ENCODE measurements at places on chromosomes 2 and 18.

DNA sequence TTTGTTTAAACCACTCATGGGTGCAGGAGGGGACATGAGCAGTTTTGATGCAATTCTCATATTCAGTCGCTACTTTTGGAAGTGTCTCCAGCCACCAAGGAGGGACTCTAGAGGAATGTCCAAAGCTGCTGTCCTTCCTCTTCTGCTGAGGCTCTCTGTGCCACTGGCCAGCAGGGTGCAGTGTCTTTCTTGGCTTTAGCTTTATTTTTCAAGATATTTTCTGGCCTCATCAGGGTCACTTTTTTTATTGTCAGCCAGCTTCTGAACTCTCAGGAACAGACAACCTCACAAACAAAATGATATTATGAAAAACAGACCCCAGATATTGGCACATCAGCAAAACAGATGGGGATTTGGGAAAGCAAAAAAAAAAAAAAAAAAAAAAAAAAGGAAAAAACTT, 289.3 kb upstream of the ZSWIM2 start:
- DNase-seq: no peak

- DNase-seq: no peak
These were observed 133.5 kb downstream of the LAMA3 start for GRCh38 chr18:23822590-23823385.

DNA sequence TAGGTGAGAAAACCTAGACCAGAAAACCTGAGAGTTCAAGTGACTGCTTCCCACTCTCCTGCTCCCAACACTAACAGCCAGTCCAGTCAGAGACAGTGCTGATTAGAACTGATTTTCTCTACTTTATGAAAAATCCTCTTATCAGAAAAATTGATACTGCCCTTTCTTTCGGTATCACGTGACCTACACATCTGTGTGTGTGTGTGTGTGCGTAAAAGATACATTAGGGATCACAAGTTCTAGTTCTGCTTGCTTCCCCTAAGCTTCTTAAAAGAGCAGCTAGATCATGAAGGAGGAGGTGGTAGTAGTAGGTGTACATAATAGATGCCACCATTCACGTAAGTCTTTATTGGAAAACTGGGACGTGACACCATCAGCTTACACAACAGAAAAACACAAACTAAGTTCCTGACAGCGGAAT, 1.5 kb downstream of the ARL5A start:
- no peak for DNase-seq

- no peak for DNase-seq
These were observed 24.4 kb downstream of the C18orf54 start for GRCh38 chr18:54382076-54382475.

GRCh38 chr2:202508686-202509085, 126.1 kb upstream of the FAM117B start:
- DNase-seq: no peak

DNA sequence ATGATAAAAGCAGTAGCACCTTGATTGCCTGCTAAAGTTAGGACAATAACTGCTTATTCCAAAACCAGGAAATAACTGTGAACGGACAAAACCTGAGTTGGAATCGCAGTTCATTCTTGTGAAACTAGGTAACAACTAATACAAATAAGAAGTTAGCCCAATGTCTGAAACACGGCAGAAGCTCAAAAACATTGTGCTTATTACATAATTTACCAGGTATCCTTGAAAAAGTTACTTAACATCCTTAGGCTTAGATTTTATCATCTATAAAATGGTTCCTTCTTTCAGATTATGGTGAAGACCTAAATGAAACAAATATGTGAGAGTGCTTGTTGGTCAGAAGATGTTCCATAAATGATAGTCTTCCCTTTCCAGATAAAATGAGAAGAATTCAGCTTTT, 32.4 kb downstream of the RTN4 start:
- no peak for DNase-seq

DNA sequence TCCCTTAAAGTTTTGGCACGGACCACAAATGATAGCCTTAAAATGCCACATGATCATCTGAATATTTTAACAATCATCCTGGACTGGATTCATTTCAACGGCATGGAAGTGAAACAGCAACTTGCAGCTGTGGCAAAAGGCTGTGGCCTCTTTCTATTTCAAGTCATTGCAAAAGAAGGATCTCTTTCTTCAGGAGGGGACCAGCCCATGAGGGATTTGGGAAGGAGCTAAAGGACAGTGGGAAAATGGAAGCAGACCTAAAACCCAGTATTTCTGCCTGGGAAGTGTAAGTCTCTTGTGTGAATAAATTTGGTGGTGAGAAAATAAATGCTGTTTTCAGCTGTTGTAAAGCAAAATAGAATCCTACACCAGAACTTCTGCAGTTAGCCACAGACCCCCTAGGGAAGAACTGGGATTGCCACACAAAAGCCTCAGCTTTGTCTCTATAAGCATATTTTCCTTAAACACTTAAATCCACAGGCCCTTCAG, 107.3 kb upstream of the ZFP36L2 start:
- no peak for DNase-seq

DNA sequence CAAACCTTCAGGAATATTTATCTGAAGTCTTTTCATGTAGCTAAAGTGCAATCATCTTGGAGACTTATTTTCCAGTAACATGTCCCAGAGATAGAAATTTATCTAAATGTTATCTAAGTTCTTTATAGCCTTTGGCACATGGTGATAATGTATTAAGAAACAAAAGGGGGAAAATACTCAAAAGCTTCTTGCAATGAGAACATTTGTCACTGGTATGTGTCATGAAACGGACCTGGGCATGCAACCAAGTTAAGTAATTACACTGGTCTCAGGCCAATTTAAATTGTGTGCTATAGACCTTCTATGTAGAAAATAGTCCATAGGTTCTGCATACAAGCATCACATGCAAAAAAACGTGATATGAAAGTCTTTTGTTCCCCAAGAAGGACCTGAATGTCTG, 136.2 kb downstream of the SLC8A1 start:
- no peak for DNase-seq

DNA sequence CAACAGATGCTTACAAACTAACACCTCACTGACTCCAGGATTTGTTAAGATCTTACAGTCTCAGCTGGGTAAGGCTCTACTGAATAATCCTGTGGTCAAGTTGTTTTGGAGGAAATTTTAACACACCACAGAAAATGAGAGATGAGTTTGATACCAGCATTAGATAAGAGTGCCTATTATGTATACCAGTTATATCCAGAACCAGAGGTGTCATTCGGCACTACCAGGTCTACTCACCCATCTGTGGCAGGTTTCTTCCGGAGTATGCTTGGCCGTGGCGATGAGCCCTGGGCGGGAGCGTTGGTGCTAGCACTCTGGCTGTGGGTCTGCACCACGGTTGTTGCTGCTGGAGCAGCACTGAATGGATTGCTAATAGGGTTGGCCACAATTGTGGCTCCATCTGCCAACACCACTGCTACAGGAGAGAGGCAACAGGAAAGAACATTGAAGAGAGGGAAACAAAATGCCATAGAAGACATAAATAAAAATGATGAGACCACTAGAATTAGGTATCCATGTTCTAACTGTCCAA, 41.2 kb downstream of the SAP130 start:
- no peak for DNase-seq

Data from stimulated activated CD4-positive, alpha-beta T cell treated with anti-CD3 and anti-CD28 coated beads, TNF-alpha, amount 100 ng/mL, for 1 hour (primary cell).